ENCODE measurements at places on chromosomes 12 and 14.

DNA sequence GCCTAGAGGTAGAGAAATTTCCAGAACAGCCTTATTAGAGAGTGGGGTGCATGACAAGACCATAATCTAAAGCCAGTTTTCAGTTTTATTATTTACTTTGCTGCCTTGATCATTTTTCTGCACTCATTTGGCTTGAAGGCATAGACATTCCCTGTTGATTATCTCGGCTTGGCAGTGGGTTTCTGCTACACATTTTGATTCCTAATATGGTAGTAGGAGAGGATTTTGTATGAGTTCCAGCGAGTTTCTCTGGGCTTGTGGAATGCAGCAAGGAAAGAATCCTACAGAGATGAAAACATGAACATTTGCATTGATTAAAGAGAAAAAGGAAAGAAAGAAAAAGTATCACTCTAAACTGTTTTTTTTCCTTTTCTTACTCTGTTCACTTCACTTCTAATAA is 281.2 kb downstream of the PAWR start:
- no peak for DNase-seq

- no peak for DNase-seq
Measured at GRCh38 chr14:48401321-48401720, 725.9 kb upstream of the MDGA2 start.

DNA sequence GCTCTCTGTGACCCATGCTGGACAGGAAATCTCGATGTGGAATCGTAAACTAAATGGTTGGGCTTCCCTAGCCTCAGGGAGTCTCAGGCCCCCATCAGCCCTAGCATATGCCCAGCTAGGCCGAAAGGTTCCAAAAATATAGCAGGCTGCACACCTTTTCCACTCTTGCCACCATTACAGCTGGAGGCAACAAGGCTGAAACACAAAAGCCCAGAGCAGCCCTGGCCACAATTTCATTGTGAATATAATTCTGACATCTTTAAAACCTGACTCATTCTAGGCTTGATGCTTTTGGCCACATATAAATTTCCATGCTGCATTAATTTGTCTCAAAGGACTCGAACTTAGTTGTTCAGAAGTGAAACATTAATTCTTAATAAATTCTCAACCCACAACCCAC is 382.2 kb downstream of the GRIN2B start:
- DNase-seq, result no peak

DNA sequence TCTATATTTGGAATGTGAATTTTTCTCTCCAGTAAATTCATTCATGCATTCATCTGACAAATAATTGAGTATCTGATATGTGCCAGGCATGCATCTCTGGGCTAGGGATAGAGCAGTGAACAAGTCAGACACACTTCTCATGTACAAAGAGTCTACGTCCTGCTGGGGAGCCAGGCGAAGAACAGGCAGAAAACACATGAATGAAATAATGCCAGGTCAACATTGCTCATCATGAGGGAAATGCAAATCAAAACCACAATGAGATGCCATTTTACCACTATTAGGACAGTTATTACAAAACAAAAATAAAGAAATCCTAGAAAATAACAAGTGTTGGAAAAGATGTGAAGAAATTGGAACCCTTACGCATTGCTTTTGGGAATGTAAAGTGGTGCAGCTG is 90.3 kb downstream of the PAX9 start:
- DNase-seq, result no peak

Measured in DMS79 treated with DMSO at 0.1 percent for 48 hours (cell line).